ENCODE measurements at places on chromosomes 5 and 9.

- DNase-seq = no peak
Observed at GRCh38 chr5:654071-654778, 38.9 kb downstream of the TPPP start.

DNA sequence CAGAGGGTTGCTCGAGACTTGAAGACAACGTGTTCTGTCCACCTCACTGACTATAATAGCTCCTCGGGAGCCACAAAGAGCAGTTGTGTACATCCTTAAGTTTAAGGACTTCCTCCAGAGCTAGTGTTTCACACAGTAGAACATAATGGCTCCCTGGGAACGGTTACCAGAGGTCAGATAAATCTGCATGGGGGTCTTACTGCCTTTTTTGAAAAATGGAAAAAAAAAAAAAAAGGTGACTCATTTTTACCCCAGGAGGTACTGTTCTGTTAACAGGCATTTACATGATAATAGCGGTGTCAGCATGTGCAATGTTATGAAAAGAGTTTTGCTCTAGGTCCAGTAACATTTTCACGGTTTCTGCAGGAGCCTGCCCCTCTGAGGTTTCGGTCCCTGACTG is 498.9 kb upstream of the WWC1 start:
- no peak for DNase-seq

DNA sequence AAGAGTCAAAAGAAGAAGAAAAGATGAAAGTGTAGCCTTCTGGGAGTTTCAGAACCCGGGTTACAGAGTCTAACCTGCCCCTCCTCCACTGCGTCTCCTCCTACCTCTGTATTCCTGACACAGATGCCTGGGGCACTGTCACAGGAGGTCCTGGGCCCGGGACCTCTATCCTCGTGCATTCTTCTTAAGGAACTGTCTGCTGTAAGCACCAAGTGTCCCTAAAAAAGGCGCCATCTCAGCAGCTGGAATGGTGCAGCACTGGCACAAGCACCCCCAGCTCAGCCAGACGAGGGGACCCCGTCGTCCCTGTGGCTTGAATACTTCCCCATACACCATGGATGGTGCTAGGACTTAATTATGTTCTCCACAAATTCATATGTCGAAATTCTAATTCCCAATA is 35.8 kb upstream of the MVB12B start:
- DNase-seq = no peak

DNA sequence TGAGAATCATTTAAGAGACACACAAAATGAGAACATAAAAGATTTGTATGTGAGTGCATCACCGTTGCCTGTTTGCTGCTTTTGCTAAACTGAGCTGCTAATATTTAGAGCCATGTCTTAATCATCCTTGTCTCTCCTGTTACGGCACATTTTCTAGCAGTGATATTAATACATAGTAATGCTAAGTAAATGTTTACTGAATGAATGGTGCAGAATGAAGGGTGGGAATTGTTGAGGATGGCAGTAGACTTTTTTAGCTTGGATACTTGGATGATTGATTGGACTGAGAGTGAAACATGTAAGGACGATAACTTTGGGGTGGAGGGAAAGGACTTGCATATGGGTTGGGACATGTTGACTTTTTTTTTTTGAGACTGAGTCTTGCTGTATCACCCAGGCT is 102.3 kb upstream of the ABCA1 start:
- DNase-seq = no peak

- DNase-seq = no peak
Observed at GRCh38 chr5:92640340-92640739, 940.7 kb downstream of the NR2F1-AS1 start.

DNA sequence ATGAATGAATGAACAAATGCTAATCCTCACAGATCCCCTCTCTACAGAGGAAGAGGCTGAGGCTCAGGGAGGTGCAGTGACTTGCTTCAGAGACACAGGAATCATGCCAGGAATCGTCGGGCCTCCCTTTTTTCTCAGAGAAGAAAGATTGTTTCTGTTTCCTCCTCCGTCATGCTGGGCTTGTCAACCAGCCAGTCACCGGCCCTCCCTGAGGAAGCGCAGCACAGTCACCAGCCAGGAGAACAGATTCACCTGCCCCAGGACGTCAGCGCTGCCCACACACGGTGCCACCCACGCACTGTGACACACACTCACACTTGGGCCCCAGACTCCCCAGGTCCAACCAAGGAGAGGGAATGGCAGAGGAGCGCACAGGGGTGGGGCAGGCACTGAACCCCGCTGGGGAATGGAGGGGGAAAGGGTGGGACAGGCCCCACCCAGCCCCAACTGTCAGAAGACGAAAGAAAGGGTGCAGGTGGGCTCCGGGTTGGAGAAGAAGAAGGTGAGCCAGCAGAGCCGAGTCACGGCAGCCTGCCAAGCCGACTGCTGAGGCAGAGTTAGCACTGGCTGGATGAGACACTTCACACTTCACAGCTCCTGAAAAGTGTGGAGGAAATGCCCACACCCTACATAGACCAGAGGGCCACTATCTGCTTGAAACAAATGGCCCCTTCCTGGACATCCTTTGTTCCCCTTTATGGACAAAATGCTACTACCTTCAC is 13.8 kb upstream of the ERGIC1 start:
- no peak for DNase-seq

Measured in anterior cingulate cortex (tissue), 58 donors.